Hair follicle dermal papilla cell (primary cell): ENCODE measurements at places on chromosomes 3 and 15. TPM values are rescaled to one million over a fixed set of nuclear protein-coding genes. Genes with fewer than 3 reads are reported as not detected.

EIF4E3 gene
- 3.9 and 4.9 TPM in 2 replicates for total RNA-seq

TGM4 gene
- not detected in 2 replicates for total RNA-seq

PXYLP1 gene
- total RNA-seq: 16.2 and 20.0 TPM in 2 replicates

PIERCE2 gene
- 1.6 and 4.1 TPM in 2 replicates for total RNA-seq

RTP3 gene
- not detected in 2 replicates for total RNA-seq

FOXB1 gene
- not detected in 2 replicates for total RNA-seq

WNT5A gene
- total RNA-seq: 1,597 and 1,630 TPM in 2 replicates

GOLGA8T gene
- 0.16 TPM in 1 of 2 replicates, not detected in the other for total RNA-seq

CCDC9B gene
- total RNA-seq: 31.0 and 35.0 TPM in 2 replicates

CACNA1D gene
- 0.97 and 2.3 TPM in 2 replicates for total RNA-seq

GDPGP1 gene
- total RNA-seq: 4.5 and 7.5 TPM in 2 replicates

SCAANT1 gene
- not detected in 2 replicates for total RNA-seq

GOLGA6A gene
- not detected in 2 replicates for total RNA-seq

SLC28A1 gene
- total RNA-seq: not detected in 2 replicates

TMEM108 gene
- not detected in 2 replicates for total RNA-seq

RASGRP1 gene
- 0.24 and 0.32 TPM in 2 replicates for total RNA-seq

SLC38A3 gene
- total RNA-seq: not detected in 2 replicates

RPUSD3 gene
- total RNA-seq: 30.3 and 33.2 TPM in 2 replicates

B3GNT5 gene
- total RNA-seq: 2.2 and 2.9 TPM in 2 replicates

OR5K2 gene
- total RNA-seq: not detected in 2 replicates

MST1R gene
- 1.1 TPM in 2 replicates for total RNA-seq

TAMM41 gene
- total RNA-seq: 8.6 and 11.5 TPM in 2 replicates

CPLX3 gene
- not detected in 2 replicates for total RNA-seq

KLF15 gene
- total RNA-seq: 0.49 and 1.1 TPM in 2 replicates

SLCO2A1 gene
- total RNA-seq: 0.73 and 2.4 TPM in 2 replicates

MORC1 gene
- total RNA-seq: not detected in 2 replicates
